ENCODE measurements at places on chromosomes 12 and 14.

DNA sequence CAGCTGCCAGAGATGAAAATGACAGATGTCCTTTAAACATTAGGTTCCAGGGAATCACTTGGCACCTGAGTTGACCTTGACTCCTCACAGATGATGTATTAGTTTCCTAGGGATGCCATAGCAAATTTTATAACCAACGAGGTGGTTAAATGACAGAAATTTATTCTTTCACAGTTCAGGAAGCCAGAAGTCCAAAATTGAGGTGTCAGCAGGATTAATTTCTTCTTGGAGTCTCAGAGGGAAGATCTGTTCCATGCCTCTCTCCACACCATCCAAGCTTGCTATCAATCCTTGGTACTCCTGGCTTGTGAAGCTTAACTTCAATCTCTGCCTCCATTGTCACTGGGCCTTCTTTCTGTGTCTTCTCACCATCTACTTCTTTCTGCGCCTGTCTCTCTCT is 249.7 kb upstream of the BTG1 start:
- no peak for DNase-seq

GRCh38 chr12:10623131-10623530 is 9.7 kb upstream of the MAGOHB start:
- no peak for DNase-seq

GRCh38 chr12:64585104-64585503 is 25.2 kb upstream of the RASSF3 start:
- no peak for DNase-seq

DNA sequence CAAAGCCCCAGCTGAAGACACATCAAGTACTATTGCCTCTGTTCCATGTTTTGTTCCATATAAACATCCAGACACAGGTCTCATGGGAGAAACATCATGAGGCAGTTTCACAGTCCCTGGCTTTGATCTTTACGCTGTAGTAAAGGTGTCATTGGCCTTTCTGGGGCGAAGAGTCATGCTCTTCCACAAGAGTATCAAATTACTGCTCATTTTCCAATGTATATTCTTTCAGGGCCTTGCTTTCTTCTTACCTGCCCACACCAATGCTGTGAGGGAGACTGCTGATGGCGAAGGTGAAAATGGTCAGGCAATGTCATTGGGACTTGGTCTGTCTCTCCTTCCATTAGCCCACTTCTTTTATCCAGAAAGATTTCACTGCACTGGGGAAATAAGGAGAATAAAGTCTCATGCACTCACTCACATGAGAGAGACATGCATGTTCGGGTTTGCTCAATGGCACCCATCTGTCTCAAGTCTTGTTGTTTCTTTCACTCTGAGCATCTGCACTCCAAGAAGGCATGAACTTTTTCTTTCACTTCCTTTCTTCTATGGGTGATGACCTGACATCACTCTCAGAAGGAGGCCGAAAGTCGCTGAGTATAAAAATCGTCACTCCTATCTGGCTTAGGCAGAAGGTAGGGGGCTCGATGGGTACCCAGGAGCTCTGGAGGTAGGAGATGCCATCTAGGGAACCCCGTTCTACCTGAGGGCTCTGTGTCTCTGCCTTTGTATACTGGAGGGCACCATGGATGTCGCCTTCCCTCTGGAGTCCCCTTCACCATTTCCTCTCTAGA is 1.3 kb upstream of the JDP2 start:
- DNase-seq = no peak

GRCh38 chr12:105316931-105317852 is 13.3 kb upstream of the C12orf75 start:
- DNase-seq = no peak

DNA sequence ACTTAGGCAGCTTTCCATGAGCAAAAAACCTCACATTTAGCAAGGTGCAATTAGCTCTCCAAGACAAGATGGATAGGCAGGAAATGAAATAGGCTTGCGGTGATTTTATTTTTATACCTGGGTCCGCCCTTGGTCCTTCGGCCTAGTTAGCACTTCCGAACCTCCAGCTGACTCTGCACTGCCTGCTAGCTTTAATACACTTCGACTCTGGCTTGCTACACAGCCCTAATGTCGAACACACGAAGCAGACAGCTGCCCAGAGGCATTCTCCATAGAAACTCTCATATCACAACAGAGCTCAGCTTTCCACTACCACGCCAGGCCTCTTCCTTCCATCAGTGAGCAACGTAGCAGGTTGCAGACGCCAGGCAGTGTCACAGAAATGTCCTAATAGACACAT is 688.0 kb downstream of the VRK1 start:
- DNase-seq = no peak

DNA sequence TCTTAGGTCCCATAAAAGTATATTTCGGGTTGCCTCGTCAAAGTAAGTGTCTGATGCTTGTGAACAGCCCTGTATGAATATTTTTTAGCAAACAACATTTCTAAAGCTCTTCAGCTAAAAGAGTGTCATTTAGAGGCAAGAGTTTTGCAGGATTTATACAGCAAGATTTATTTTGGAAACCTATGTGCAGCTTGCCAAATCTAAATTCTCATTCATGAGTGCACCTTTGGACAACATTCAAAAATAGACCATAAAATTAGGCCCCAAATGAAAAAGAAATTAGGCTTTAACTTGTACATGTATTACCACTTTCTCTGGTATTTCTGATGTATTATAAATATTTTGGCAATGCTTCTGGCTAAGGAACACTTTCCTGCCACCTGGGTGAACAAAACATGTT is 224.4 kb upstream of the PDZRN4 start:
- no peak for DNase-seq

- no peak for DNase-seq
Observed at GRCh38 chr14:21356511-21356910, 27.3 kb downstream of the SUPT16H start.

GRCh38 chr12:63875703-63876102 is 31.2 kb downstream of the SRGAP1 start:
- no peak for DNase-seq

GRCh38 chr14:104245723-104246122 is 107.3 kb downstream of the KIF26A start:
- DNase-seq = no peak

DNA sequence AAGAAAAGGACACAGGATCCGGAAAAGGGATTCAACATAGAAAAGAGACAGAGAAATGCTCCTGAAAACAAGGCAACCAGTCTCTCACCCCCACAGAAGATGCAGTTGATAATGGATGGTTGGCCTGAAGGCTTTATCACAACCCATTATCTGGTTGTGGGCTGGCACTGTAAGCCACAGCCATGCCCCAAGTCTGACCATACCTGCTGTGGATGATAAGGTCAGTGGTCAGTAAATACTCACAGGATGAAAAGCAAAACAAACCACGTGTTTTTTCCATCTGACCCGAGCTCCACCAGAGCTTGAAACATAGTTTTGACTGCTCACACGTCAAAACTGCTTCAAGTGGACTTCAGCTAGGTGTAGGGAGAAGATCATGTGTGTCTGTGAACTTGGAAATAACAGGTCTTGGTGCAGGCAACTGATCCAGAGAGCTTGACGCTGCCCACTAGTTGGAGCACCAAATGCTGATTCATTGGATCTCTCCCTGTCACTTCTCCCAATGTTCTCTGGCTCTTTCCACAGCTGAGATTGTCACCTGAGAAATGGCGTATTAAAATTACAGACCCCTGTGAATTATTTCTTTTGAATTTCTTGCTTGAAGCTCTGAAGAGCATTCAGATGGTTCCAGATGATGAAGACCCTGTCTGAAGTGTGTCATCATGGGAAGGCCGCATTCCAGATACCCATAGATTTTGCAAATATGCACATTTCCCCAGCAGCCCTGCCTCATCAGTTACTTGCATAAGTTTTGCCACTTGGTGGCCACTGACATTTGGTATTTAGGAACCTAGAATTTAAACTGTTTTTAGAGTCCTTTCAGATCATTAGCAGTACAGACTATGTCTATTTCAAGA is 8.5 kb downstream of the TMEM233 start:
- DNase-seq = no peak

Measured in suprapubic skin (tissue), 4 donors.